ENCODE measurements at places on chromosomes 1 and 21.

DNA sequence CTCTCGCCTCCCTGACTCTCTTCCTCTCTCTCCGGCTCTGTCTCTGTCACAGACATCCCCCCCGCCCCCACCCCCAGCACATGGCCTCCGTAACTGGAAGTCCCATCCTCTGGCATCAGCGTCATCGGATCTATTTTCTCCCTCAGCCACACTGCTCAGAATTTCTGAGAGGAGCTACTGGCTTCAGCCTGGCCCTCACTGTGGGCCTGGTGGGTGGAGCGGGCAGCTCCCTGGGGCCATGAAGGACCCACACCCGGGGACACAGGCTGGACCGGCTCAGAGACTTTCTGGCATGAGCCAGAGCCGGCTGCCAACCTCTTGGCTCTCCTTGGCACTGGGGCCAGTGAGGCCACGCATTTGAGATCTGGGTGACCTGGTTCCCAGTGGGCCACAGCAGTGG is 61.2 kb upstream of the CASZ1 start:
- DNase-seq = no peak

- no peak for DNase-seq
Measured at GRCh38 chr1:175629318-175629694, 114.1 kb downstream of the TNR start.

DNA sequence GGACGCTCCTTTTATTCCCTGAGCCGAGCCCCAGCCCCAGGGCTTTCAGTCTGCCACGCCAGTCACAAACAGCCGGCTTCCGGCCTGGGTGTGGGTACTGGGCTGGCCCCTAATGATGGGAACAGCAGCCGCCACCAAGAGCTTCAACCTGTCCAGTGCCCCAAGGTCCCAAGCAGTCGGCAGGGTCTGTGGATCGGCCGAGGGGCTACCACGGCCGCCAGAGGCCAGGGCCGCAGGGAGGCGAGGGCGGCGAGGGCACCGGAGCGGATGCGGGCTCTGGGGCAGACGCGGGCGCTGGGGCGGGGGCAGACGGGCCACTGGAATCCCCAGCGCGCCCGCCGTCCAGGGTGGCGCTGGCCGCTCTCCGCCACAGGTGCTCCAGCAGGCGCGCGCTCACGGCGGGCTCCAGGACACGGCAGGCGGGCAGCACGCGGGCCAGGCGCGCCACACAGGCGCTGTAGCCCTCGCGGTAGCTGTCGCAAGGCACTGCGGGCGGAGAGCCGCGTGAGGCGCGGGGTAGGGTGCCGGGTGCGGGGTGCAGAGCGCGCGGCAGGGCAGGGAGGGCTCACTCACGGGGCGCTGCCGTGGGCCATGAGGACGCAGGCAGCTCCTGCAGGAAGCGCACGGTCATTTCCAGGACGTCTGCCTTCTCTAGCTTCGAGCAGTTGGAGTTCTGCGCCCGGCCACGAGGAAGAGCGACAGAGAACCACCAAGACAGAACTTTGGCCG is 887 bp downstream of the HES2 start:
- DNase-seq = no peak

DNA sequence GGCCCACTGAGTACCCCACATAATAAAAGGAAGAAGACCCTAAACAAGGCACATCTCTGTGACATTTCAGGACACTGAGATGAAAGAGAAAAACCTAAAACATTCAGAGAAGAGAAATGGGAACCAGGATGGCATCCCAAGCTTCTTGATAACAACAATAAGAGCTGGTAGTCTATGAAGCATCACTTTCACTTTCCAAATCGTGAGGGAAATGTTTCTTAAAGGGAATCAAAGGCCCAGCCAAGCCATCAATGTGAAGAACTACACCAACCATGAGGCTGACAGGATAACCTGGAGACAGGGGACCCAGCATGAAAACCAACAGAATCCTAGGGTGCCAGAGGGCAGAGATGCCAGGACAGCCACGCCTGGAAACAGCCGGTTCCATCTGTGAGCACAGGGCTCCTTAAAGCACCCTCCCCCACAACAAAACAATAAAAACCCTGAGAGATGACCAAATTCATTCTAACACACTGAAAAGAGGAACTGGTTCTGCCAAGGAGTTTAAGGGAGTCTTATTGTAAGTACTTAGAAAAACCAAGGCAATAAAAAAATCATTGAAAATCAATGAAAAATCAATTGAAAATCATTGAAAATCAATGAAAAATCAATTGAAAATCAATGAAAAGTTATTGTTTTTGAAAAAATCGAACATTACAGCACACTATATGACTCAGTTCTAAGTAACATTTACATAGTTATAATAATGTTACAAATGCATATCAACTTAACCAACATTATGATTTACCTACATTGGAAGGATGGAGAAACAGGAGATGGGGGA is 141.5 kb upstream of the ERG start:
- DNase-seq = no peak

DNA sequence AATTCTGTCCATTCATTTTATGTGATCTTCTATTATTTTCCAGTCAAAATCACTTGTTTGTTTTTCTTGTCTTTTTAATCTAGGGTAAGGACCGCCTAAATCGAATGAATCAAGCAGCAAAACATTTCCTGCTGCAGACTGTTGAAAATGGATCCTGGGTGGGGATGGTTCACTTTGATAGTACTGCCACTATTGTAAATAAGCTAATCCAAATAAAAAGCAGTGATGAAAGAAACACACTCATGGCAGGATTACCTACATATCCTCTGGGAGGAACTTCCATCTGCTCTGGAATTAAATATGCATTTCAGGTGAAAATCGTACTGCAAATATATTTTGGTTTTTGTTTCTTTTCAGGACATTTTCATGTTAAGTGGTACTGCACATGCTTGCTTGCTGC is 20.5 kb downstream of the CLCA4 start:
- no peak for DNase-seq

GRCh38 chr1:147669469-147670318 is 630 bp downstream of the ACP6 start:
- peak; percentile 14 for DNase-seq

DNA sequence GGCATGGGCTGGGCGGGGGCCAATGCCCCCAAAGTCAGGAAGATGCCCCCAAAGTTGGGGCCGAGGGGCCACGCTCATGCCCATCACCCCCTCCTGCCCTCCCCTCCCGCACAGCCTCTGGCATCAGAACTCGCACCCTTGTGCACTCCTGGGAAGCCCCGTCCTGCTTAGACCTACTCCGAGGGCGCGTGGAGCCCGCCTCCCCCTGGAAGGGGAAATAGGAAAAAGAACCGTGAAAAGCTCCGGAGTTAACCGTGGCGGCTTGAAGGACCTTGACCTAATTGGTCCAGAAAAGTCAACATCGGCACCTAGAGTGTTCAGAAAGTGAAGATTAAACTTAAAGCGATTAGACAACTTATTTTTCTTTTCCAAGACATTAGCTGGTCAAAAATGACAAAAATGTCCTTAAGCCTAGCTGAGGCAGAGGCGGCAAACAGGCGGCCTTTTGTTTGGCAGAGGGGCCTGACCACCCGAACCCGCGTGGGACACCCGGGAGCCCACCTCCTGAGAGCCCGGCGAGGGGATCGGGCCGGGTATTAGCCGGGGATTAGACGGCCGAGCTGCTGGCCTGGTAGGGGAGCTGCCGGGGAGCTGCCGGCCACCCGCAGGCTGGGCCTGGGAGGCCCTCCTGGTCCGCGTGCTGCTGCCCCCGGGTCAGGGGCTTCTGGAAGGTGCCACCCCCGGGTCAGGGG is 65.5 kb downstream of the PRDM16 start:
- DNase-seq = no peak

- peak; percentile 3 for DNase-seq
Measured at GRCh38 chr21:39867198-39867650, at the start of gene PCP4. TSS of gene PCP4 (plus strand) at chr21:39867438. CDS start at chr21:39867502, 64 bp downstream.

GRCh38 chr1:23644555-23644866 is 47.1 kb upstream of the RPL11 start:
- no peak for DNase-seq

- DNase-seq = no peak
Measured at GRCh38 chr1:26582836-26583460, 53.4 kb downstream of the RPS6KA1 start.

DNA sequence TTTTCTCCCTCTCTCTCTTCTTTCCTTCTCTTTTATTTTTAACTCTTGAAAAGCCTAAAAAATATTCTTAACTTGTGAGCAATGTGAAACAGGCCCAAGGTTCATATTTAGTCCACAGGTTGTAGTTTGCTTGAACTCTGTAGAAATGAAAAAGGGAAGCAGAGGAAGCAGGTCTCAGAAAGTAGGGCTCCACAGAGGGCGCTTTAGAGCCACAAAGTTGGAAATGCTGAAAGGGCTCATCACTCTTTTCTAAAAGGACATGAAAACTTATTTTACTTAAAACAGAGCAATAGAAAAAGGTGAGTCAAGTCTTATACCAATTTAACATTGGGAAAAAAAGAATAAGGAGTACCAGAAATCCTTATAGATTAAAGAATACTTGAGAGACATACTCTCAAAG is 247.0 kb downstream of the USP25 start:
- DNase-seq = no peak

GRCh38 chr1:28775121-28775942 is 36.6 kb upstream of the OPRD1 start:
- peak; percentile 31 for DNase-seq

- no peak for DNase-seq
Measured at GRCh38 chr1:225446595-225446960, 18.7 kb upstream of the LBR start.

Data from activated CD8-positive, alpha-beta memory T cell treated with anti-CD3 and anti-CD28 coated beads for 1 hour (primary cell).